ENCODE measurements at places on chromosomes 2 and 18.

GRCh38 chr2:30336978-30337841, 105.9 kb downstream of the LBH start:
- DNase-seq: peak; percentile 26

- no peak for DNase-seq
Observed at GRCh38 chr2:43448011-43448821, 147.6 kb downstream of the THADA start.

- no peak for DNase-seq
Observed at GRCh38 chr2:95264624-95265023, 9.6 kb upstream of the PROM2 start.

GRCh38 chr18:59918320-59918755, 18.5 kb downstream of the PMAIP1 start:
- no peak for DNase-seq

DNA sequence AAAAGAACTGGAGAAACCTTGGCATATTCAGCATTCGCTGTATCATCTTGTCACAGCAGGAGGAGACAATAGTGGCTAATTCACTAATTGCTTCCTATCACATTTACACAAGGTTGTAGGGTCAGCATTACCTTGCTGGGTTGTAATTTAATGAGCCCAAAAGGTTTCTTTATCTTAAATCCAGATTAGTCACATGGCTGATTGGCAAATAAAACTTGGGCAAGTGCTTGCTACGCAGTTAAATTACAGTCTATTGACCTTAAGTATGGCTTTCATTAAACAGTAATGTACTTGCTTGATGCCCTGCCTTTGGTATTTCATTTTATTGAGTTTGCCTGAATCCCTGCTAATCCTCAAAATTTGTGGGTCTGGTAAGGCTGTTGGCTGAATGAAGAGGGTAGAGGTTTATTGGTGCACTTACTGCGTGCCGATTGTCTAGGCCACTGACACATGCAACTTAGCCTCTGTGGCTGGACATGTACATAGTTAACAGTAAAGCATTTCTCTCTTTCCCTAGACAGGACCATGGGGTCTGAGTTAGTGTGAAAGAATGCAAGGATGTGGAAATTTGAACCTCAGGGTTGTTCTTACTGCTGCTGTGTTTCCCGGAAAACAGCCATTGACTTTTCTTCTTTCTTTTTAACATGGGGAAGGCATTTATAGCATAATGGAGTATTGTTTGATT, 34.3 kb downstream of the FMNL2 start:
- DNase-seq: no peak
